ENCODE measurements at places on chromosomes 7 and 10.

DNA sequence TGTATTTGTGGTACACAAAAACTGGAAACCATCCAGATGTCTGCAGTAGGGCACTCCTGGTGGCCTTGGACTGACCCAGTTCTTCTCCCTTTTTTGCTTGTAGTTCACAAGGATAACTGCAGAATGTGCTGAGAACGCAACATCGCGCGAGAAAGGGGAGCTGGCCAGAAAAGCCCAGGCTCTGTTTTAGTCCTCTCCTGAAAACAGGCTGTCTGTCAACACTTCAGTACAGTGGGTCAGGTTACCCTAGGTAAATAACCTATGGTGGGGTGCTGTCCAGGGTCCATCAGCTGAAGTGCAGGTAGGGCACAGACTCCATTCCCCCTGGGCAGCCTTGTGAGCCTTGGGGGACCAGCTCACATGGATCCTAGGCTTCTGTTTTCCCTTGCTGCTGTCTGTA lies 495.8 kb downstream of the MDFIC start:
- DNase-seq = no peak

GRCh38 chr10:18044976-18045720 lies 93.4 kb downstream of the SLC39A12 start:
- DNase-seq = no peak

DNA sequence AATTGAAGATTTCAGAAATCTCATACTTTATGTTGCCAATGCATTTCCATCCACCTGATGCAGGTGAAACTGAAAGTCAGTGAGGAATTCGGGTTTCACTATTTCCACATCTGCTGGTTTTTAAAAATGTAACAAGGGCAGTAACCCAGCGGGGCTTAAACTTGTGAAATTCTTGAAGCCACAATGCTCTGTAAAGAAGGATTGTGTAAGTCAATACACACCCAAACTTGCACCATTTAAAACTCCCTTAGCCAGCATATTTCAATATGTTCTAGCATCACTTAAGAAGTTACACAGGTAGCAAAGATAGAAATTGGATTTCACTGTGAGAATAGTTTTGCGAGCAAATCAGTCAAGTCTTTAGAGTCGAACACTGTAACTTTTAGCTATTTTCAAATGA lies 386.1 kb downstream of the PLXDC2 start:
- no peak for DNase-seq

DNA sequence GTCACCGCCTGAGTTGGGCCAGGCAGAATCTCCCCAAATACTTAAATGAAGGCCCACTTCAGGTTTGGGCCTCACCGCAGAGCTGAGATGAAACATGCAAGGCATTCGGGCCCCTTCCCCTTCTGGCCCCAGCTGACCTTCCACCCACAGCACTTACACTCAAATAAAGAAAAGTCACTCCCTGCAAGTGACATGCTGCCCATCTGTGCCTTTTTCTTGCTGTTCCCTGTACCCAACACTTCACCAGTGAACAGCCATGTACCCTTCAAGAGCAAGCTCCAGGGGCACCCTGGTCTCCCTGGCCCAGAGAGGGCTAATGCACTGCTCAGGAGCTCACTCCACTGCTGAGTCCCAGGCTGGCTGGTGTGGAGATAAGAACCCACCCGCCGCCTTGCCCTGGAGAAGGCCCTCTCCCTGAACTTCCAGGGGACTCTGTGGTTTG lies 40.7 kb downstream of the ZCCHC24 start:
- DNase-seq = no peak

- DNase-seq = no peak
Measured at GRCh38 chr10:52946486-52946885, 173.9 kb upstream of the MBL2 start.

GRCh38 chr10:114995468-114996247 lies 57.7 kb downstream of the TRUB1 start:
- DNase-seq = no peak

DNA sequence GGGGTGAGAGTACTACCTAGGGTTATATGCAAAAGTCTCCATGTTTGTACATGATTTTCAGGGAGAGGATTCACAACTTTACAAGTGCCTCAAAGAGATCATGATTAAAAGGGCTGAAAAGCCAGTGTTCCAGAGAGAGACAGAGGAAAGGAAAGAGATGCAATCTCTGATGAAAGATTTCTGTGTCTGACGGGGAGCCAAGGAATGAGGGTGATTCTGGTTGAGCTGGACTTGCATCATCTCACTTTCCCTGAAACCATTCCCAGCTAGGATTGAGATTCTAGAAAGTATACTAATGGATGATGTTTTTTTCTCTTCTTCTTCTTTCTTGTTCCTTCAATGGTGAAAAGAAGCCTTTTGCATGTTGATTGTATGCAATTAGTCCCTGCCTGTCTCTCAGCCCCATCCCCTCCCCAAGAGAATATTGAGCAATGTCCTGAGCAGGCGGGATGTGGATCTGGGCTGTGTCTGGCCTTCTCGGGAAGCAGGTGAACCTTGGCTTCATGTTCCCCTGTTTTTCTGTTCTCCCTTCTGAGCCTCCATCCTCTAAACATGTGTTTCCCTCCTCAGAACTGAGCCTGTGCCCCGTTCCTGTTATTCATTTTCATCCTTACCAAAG lies 186.1 kb downstream of the ZNF365 start:
- no peak for DNase-seq

DNA sequence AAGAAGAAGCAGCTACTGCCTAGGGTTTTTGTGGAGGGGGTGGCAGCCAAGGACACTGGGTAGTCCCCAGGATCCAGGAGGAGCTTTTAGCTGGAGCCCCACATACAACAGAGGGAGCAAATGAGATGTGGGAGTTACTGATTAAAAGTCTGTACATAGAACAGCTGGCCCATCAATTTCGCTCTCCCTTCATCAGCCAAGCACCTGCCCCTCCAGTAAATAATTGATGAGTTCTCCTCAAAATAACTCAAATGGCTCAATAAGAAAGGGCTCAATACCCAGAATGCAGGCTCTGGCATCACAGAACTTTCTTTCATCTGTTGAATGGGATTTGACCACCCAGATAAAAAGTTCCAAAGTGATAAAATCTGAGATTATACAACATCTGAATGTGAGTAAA lies 15.1 kb upstream of the WNT8B start:
- no peak for DNase-seq

GRCh38 chr10:46215426-46215825 lies 71.4 kb upstream of the ANTXRL start:
- no peak for DNase-seq

DNA sequence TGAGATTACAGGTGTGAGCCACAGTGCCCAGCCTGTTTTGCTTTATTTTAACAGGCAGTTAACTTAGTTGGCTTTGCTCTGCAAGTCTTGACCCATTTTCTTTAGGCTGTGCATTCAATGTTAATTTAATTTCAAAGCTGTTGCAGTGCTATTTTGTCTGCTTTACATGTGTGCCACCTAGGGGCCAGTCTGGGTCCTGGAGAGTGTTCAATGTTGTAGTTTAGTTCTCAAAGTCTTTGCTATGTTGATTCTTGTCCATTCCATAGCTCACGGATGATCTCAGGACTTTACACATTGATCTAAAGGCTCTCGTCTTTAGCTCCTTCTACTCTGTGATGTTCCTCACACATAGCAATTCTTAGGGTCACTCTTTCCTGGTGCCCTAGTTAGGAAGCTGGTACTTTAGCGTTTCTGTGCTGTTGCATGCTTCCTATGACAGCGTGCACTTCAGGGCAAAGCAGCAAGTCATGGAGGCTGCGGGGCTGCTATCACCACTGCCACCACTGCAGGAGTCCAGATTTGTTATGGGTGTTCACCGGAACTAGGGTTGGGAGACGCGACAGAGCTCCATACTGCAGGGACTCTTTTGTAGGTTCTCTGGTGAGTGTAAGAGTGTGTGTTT lies 16.4 kb upstream of the ABCA13 start:
- peak; percentile 57 for DNase-seq

- no peak for DNase-seq
Measured at GRCh38 chr7:11591055-11591633, 240.9 kb downstream of the THSD7A start.

GRCh38 chr7:78636727-78637126 lies 816.7 kb downstream of the MAGI2 start:
- DNase-seq = no peak

GRCh38 chr7:11817111-11817740 lies 14.8 kb downstream of the THSD7A start:
- no peak for DNase-seq

DNA sequence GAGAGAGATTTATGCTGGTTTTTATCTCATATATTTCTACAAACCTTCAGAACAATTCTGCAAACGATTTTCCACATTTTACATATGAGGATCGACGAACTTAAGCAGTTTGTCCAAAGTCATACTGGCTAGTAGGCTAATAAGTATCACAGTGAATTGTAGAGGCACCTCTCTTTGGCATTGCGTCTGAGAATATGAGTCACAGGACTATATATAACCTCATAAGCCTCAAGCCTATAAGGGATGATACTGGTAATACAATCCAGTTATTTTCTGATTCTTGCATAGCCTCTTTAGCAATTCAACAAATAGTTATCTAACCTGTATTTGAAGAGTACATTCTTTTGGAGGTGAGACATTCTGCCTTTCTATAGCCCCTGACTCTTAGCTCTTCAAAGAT lies 129.8 kb downstream of the GPR158 start:
- DNase-seq = no peak

GRCh38 chr10:99676426-99676825 lies 17.1 kb downstream of the ENTPD7 start:
- DNase-seq = no peak

DNA sequence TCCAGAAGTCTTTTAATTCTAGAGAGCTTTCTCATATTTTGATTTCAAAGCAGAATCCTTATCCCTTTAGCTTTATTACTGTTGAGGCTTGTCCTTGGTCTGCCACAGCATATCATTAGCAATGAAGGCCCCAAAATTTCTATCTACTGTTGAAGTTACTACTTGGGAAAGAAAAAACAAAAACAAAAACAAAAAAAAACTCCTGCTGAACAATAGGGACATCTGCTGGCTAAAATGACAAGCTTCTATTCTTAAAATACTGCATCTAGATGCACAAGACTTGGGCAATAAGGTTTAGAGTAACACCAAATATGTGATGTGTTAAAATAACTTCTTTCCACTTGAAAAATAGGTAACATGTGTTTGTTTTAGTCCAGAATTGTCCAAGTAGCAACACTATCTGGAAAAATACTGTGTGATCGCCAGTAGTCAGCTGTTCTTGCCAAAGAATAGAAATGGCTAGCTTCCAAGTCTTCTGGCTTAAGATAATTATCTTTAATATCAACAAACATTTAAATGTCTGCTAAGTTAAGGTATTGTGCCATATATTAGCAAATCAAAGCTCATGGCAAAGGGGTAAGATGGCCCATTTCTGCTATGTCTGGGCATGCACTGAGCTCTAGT lies 3.8 kb upstream of the DMTF1 start:
- DNase-seq = no peak

DNA sequence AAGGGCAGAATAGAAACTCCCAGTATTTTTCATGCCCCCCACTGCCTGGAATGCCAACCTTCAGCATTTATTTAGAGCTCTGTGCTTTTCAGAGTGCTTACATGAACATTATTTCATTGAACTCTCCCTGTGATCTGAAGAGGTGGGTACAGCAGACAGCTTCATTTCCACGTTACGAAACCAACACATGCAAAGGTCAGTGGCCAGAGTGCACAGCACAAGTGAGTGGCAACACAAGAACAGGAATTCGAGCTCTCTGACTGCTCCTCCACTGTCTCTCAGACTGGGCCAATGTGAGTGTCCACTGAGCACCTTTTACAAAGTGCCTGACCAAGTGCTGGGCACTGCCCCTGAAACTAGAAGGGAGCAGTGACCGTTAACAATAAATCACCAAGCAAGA lies 162.9 kb downstream of the GLI3 start:
- no peak for DNase-seq

GRCh38 chr7:80613519-80613918 lies 24.9 kb upstream of the CD36 start:
- DNase-seq = no peak

DNA sequence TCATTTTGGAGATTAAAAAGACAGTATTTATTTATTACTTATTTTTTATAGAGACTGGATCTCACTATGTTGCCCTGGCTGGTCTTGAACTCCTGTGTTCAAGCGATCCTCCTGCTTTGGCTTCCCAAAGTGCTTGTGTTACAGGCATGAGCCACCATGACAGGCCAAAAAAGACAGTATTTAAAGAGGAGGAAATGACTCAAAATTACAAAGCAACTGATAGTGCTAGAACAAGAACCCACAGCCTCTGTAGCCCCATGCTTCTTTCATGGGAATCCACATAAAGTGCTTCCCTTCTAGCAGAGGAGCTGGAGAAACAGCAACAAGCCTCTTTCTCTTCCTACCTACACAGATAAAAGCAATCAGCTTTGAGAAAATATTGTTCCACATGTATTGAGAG lies 230.7 kb upstream of the PODXL start:
- no peak for DNase-seq

GRCh38 chr7:121541457-121541856 lies 145.3 kb upstream of the FAM3C start:
- DNase-seq = no peak

DNA sequence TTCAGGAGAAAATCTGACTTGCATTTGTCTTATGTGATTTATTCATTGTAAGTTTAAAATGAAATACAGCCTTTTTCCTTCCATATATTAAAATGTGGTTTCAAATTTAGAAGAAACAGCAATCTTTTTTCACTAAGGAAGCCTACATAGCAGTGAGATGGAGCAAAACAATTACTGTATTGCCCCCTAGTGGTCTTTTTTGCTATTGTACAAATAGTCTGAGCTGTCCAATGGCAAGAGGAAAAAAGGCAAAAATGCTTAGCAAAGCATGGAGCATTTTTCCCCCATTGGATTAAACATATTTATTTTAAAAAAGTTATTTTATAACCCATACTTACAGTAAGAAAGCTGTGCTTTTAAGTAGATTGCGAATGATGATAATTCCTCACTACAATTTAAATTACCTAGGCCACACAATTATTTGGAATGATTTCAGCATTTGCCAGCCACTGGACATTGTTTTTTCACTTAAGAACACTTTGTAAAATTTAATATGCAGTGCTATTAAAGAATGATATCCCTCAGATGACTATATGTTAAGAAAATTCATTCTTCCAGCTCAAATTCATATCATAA lies 119.5 kb downstream of the CPED1 start:
- no peak for DNase-seq

- DNase-seq = no peak
Measured at GRCh38 chr10:131802996-131803395, 97.8 kb upstream of the PPP2R2D start.

DNA sequence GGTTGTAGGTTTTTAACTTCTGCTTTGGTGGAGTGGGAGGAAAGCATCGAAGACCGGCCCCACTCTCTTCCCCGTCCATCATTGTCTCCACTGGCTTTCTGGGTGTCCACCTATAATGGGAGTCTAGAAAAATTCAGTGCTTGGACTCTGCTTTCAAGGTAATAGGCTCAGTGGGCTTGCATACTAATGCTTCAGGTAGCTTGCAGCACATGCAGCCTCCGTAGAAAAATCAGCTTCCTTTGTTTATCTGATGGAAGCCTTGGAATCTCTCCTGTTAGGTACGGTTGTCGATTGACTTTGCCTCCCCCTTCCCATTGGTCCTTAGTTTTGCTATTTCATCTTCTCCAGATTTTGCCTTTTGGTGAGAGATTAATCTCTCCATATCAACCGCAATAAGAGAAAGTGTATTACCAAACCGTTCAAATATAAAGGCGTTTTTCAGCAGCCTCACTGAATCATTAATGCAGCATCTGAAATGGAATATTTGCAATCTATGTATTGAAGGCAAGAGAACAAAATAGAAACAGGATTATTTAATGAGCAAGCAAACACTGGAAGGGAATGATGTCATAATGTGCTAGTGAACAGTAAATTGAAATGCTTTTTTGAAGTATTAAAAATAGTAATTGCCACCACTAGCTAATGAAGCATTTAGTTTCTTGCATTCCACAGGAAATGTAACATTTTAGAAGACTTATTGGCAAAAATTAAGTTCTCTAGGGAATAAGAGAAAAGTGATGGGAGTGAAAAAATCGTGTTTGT lies 944 bp downstream of the AVL9 start:
- DNase-seq = no peak
